Stimulated activated CD8-positive, alpha-beta memory T cell treated with anti-CD3 and anti-CD28 coated beads, Interleukin-12 subunit alpha, Interleukin-12 subunit beta, amount 100 ng/mL, for 4 hours (primary cell): ENCODE measurements at places on chromosomes 1 and 21.

- peak; percentile 54 for DNase-seq
These were observed at the start of gene CAMK2N1 for GRCh38 chr1:20485527-20486456. Gene CAMK2N1 (minus strand): TSS chr1:20486210. CDS start chr1:20485379, 831 bp downstream.

DNA sequence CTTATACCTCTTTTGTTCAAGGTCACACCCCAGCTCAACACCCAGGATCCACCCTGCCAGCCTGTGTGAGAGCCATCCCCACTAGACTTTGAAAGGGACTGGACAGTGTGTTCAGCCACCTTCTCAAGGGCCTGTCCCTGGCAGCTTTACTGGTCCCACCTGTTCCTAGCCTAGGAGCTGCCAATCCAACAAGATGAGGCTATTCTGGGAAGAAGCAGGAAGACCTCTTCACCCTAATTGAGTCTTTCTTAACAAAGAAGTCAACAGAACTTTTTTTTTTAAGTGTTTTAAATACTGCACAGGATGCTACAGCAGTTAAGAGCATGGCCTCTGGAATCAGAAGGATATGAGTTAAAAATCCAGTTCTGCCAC, 95.8 kb upstream of the HOOK1 start:
- no peak for DNase-seq

DNA sequence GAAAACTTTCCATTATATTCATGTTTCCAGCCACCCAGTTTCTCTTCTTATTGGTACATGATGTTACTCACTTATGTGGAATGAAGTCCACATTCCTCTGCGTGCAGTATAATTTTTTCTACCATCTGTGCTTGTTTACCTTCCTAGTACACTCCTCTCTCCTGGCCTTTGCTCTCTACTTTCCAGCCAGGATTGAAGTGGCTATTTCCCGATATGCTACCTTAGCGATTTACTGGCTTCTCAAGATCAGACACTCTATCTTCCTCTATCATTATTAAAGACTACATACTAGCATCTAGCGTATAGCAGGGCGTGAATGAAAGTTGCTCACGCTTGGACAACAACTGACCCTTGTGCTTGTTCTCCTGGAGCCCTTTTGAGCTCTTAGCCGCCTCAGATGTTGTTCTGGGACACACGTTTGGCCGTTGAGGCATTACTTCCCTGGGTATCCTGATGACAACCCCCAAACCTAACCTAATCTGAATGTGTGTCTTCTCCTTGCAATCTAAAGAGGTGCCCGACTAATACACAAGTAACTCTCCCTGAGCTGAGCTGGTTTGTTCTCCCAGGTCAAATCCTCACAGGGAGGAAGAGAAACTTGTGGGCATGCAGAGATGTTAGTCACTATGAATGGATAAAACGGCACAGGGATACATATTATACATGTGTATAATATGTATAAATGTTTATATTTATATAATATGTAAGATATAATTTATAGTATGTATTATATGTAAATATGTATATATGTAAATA, 13.4 kb upstream of the MTARC2 start:
- DNase-seq = no peak

- no peak for DNase-seq
These were observed 149.6 kb downstream of the DISC1 start for GRCh38 chr1:231776010-231776756.

- no peak for DNase-seq
These were observed 17.5 kb upstream of the VSIG8 start for GRCh38 chr1:159879977-159880376.

DNA sequence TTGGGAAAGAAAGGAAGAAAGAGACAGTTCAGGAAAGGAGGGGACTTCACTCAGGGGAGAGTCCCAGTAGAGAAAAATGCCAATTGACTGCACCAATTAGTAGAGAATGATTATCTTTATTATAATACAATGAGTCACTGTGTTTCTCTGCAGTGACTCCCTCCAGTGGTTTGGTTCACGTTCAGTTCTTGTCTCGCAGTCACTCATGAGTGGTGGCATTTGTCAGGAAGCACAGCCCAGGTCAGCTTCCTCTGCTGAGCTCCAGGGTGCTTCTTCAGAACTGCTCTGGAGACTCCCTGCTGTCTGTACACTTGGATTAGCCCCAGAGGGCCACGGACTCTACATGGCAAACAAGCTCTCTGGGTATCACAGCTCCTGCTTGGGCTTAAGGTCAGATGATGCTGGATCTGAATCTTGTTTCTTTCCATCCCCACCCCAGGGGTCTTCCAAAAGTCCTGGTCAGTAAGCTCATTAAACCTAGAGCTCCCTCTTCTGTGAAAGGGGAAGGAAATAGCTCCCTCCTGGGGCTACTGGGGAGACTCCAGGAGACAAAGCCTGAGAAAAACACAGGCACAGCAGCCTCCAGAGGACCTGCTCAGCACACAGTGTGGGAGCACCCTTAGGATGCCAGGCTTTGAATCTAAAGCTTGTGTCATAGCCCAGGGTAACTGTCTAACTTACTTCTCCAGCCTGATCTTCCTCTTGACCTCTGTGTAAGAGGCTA, 619.0 kb downstream of the AJAP1 start:
- DNase-seq = no peak

DNA sequence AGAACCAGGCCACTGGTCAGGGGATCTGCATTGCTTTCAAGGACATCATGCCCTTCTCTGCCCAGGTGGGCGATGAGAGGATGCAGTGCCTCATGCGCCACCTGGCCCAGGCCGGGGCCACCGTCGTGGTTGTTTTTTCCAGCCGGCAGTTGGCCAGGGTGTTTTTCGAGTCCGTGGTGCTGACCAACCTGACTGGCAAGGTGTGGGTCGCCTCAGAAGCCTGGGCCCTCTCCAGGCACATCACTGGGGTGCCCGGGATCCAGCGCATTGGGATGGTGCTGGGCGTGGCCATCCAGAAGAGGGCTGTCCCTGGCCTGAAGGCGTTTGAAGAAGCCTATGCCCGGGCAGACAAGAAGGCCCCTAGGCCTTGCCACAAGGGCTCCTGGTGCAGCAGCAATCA, 5.0 kb upstream of the ZBTB48 start:
- no peak for DNase-seq

- no peak for DNase-seq
These were observed 25.1 kb upstream of the MYCL start for GRCh38 chr1:39926820-39927219.

GRCh38 chr1:2127187-2128145, 67.1 kb downstream of the FAAP20 start:
- no peak for DNase-seq

- DNase-seq = no peak
These were observed 91.8 kb upstream of the NGF start for GRCh38 chr1:115429884-115430283.

DNA sequence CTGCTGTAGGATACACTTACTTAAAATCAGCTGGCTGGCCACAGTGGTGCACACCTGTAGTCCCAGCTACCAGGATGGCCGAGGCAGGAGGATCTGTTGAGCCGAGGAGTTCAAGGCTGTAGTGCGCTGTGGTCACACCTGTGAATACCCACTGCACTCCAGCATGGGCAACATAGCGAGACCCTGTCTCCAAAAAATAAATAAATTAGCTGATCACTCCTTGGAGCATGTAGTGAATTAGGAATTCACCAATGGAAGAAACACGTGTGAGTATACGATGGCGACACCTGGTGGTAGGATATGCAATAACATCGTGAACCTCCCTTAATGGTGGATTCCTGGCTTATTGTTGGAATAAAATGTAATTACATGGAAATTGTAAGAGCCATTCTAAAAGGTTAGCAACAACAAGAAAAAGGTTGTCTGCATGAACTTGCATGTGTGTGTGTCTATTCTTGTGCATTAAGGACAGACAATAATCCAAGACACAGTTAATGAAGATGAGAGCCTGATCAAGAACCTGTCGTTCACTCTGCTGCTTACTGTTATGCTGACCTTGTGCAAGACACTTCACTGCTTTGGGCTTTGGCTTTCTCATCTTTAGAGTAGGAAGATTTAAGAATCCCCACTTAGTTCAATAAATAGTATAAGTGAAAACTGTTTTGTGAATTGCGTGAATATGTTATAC, 38.6 kb upstream of the COX20 start:
- DNase-seq = peak; percentile 4

GRCh38 chr21:33023574-33024200, 2.0 kb upstream of the OLIG2 start:
- no peak for DNase-seq

- DNase-seq = no peak
These were observed 16.9 kb downstream of the CRB1 start for GRCh38 chr1:197284966-197285365.

- no peak for DNase-seq
These were observed 67.2 kb upstream of the PARP1 start for GRCh38 chr1:226475142-226475511.

DNA sequence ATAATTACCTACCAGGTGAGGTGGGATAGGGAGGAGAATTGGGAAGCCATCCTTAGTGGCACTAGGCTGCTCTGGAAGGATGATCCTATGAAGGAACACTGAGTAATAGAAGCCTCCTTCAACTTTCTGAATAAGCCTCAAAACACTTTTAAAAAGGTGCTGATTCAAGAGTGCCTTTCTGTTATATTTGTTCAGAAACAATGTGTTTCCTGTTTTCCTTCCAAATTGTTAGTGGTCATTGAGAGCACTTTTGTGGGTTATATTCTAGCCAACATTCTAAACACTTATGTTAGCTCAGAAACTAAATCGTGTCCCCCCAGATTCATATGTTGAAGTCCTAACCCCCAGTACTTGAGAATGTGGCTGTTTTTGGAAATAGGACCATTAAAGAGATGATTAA, 237.3 kb downstream of the TNR start:
- no peak for DNase-seq

DNA sequence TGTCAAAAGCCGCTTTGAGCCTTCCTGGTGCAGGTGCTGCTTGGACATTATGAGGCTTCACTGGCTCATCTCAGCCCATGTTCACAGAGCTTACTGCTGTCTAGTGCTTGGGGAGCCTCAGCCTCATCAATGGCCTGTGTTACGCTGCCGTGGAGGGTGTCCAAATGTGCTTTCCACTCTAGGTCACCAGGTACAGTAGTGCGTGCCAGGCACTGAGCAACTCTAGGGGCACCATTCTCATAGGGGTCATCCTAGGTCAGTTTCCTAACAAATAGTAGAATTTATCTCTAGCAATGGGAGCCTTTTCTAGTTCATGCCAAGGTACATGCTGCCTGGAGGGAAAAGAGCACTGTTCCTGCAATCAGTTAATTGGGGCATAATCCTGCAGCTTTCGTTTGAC, 193.8 kb downstream of the DYRK1A start:
- no peak for DNase-seq

DNA sequence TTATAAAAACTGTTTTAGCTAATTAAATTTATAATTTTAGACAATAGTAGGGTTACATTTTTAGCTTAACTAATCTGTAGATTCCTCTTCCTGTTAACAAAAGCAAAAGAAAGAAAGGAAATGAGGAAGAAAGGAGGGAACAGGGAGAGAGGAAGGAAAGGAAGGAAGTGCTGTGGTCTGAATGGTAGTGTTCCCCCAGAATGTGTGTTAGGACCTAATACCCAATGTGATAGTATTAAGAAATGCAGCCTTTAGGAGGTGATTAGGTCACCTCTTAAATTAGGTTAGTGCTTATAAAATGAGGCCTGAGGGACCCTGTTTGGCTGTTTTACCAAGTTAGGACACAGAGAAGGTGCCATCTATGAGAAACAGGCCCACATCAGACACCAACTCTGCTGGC, 136.9 kb upstream of the SAMSN1 start:
- DNase-seq = no peak

GRCh38 chr1:33274446-33274845, 18.2 kb downstream of the ZNF362 start:
- DNase-seq = no peak

DNA sequence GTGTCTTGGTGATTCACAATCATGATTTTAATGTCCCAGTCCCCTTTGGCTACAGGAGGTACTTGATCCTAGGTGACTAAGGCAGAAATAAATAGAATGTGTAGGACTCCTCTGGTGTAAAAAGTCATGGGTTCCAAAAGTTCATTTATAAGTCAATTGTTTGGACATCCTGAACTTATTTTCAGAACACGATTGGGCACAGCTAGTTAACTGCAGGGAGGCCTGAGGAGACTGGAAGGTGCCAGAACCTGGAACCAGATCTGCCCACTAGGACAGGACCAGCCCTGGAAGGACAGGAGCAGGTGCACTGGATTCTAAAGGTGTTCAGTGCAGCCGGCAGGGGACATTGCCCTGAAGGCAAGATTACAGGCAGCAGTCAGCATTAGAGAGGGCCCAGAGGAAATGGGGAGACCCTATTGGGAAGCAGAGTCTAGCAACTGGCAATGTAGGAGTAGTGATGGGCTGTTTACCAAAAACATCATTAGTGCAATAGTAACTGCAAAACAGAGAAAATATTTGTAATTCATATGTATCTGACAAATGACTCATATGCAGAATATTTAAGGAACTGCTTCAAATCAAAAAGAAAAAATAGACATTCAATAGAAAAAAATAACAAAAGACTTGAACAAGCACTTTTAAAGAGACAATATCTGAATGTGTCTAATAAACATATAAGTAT, 23.6 kb upstream of the HEATR1 start:
- no peak for DNase-seq

DNA sequence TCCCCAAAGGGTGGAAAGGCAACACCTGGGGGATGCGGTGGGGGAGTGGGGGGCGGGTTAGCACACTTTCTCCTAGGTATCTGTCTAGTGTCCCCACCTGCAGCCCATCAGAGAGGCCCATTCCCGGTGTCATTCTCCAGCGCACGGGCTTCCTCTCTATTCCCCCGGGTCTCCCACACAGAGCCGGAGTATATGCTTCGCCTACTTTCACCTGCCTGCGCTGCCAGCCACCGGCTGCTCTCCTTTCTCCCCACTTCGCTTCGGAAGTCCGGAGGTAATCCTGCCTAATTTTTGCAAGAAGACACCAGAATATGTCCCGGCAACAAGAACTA, 852 bp downstream of the RGS7 start:
- DNase-seq = no peak

GRCh38 chr1:169321539-169321938, 46.1 kb downstream of the NME7 start:
- DNase-seq = no peak

DNA sequence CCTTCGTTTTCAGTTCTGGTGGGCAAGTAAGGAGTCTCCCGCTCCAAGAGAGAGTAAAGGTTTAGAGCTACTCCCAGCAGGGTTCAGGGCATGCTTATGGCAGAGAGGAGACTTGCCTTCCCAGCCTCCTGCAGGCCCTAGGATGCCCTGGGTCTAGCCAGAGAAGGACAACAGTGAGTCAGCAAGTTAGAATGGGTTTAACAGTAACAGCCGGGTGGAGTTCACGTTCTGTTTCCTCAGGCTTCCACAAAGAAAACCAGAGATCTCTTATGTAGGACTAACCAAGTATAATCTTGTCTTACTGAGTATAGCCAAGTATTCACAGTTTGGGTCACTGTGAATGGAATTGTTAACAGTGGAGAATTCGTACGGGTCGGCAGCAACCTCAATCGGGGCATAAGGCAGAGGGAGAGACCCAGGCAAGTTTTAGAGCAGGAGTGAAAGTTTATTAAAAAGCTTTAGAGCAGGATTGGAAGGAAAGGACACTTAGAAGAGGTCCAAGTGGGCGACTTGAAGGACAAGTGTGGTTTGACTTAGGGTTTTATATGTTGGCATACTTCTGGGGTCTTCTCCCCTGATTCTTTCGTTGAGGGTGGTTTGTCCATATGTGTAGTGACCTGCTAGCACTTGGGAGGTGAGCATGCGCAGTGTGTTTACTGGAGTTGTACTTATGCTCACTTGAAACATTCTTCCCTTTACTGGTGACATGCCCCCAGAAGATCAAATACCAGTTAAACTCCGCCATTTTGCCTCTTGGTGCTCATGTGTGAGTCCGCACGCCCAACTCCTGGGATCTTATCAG, 4.5 kb downstream of the OVAAL start:
- DNase-seq = no peak
